Inflammatory macrophage (primary cell): ENCODE measurements at places on chromosomes 11 and 22.

DNA sequence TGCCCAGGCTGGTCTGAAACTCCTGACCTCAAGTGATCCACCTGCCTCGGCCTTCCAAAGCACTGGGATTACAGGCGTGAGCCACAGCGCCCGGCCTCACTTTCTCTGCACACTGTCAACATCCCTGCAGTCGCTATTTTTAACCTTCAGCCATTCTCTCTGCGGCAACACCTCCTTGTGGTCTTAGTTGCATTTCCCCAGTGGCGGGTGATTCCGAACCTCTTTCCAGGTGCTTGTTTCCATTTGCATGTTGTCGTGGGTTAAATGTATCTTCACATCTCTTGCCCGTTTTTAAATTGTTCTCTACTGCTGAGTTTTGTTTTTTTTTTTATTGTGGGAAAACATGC, 2.2 kb upstream of the SCT start:
- no peak for DNase-seq

DNA sequence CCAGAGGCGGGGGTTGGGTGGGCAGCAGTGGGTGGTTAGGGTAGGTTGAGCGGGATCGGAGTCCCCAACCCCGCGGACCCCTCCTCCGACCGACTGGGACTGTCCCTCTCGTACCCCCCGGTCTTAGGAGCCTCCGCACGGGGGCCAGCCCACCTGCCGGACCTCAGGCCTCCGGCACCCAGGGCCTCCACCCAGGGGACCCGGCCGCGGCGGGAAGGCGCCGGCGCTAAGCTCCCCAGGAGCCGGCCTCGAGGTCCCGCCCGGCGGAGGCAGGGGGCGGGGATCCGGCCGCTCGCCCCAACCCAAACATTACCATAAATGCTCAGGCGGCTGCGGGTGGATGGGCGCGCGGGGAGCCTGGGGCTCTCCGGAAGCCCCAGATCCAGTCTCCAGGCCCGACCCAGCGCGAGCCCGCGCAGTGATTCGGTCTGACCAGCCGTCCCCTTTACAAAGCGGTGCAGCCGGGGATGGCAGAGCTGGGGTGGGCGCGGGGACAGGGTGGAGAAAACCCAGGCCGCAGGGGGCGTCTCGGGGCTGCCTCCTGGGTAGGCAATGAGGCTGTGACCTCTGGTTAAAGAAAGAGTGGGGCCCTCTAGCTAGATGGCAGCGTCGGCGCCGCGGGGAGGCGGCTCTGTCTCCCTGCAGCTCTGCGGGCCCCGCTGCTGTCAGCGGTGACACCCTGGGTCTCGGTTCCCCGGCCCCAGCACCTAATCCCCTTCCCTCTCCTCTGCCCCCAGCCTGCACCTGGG, 4.0 kb upstream of the MCAM start:
- peak; percentile 18 for DNase-seq

GRCh38 chr11:27089746-27090145, 49.1 kb downstream of the BBOX1 start:
- DNase-seq: no peak

DNA sequence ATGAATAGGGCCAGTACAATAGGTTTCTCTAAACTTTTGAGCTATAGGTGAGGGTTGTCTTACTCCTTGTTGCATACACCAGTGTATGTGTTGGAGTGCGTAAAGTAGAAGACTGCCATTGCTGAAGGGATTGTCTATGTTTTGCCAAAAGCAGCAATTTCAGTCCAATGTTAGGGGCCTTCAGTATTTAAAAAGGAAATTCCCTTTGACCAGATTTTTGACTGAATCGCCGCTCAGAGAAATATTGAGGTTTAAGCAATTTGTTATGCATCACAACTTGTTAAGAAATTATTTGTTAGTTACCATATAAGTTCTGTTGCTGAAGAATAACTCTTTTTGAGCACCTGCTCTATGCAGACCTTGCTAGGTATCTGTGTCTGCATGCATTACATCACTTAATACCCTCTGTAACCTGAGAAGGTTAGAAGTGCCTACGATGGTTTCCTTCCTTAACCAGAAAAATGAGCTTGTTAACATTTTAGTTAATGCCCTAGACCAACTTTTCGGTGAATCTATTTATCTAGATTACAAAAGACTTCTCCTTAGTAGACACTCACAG, 33.9 kb downstream of the MMP20 start:
- DNase-seq: no peak

GRCh38 chr11:116696381-116696941, 76.3 kb downstream of the BUD13 start:
- DNase-seq: no peak
